Ecto neural progenitor cell (in vitro differentiated cells): ENCODE measurements at places on chromosomes 11 and 22.

- no peak for DNase-seq
Measured at GRCh38 chr11:104095791-104096190, 59.4 kb downstream of the DDI1 start.

DNA sequence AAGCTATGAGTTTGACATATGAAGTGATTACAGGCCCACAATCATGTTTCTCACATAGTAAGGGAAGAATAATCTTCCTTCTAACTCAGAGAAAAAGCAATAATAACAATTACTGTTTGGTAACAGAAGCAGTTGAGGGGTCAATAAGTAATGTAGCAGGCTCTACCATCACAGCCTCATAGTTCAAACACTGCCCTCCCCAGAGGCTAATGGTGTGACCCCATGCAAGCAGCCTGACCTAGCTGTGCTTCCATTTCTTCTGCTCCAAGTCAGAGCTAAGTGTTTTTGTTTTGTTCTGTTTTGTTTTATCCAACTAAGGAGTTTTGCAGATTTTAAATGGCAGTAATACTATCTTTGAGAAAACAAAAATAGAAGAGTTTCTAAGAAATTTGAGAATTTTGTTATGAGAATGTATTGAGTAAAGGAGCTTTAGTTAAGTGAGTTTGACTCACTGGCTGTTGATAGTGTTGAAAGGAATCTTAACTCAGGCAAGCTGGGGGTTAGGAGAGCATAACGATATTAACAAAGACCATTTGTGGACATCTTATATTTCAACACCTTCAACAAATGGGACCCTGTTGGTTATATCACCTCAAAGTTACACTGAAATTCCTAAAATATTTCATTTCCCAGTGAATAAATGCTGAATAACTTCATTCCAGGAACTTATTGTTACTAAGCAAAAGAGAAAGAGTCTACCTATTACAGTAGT is 48.5 kb downstream of the GUCY1A2 start:
- DNase-seq = no peak

DNA sequence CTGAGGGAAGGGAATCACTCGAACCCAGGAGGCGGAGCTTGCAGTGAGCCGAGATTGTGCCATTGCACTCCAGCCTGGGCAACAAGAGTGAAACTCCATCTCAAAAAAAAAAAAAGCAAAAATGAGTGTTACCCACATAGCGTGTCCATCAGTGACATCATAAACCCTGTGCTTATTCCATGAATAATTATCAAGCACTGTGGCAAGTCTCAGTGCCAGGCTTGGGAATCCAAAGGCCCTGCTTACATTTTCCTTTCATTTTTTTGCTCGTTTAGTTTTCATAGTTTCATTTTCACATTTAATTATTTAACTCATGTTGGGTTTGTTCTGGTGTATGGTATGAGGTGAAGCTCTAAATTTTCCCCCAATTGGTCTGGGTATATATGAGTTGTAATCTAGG is 46.5 kb downstream of the NEU3 start:
- DNase-seq = no peak

- no peak for DNase-seq
Measured at GRCh38 chr11:60221181-60221580, 21.8 kb downstream of the MS4A4E start.

DNA sequence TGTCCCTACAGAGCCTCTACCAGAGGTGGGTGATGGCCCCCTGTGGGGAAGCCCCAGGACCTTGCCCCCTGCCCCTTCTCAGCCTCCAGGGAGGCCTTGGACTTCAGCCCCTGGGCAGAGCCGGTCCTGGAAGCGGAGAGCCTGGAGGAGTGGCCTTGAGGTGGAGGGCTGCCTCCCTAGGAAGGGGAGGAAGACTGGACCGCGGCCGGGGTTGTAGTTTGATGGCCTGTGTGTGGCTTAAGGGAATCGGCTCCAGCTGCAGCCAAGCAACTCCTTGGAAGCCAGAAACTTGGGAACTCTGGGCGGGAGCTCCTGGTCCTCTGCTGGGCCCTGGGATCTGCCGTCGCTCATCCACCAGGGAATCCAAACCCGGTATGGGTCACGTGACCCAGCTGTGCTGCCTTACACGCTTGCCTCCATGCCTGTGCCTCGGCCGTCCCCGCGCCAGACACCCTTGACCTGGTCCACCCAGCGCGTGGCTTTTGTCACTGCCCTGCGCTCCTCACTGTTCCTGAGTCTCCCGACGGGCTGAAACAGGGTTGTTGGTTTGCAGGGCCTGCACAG is 23.5 kb upstream of the ARHGAP8 start:
- DNase-seq = no peak

DNA sequence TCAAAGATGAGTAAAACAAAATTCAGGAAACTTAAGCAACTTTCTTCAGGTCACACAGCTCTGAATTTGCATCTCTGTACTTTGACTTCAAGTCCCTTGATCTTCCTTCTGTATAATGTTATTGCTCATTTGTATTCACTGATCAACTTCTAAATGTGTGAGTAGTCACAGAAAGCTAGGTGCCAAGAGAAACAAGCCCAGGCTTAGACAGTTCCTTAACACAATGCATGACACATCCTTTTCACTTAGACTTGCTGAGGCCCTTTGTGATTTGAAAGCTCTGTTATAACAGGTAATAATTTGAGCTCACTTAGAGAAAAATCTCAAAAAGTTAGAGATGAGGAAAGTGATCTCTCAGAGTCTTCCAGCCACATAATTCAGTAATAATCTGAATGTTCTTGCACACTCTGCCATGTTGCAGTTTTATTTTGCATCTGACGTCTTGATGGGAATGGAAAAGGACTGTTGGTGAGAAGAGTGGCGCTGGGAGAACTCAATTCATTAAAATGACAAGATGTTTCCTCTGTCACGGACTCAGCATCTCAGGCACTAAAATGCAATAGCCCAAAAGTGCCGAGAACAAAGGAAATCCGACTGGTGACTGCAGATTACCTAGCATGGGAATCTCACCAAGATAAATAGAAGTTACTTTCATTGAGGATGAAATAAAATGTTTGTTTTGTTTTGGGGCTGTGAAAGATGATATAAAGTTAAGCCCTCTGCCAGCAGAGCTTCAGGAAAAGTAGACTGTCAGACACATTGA is 665.3 kb downstream of the OPCML start:
- DNase-seq = no peak

DNA sequence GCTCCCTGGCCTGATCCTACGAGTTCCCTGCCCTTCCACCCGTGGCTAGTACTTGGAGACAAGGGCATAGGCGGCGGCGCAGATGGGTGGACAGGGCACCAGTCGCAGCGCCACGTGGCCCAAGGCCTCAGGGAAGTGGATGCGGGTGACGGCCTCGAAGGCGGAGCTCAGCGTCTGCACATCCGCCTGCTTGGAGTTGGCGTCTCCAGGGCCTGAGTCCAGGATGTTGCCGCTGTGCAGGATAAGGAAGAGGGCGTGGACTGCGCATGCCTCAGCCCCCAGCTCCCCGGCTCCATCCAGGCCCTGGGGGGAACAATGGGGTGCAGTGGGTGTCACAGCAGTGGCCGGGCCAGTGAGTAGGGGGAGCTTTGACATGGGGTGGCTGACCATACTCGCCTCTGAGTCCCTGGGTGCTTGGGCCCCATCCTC is 6.6 kb downstream of the PITPNM1 start:
- DNase-seq = no peak

DNA sequence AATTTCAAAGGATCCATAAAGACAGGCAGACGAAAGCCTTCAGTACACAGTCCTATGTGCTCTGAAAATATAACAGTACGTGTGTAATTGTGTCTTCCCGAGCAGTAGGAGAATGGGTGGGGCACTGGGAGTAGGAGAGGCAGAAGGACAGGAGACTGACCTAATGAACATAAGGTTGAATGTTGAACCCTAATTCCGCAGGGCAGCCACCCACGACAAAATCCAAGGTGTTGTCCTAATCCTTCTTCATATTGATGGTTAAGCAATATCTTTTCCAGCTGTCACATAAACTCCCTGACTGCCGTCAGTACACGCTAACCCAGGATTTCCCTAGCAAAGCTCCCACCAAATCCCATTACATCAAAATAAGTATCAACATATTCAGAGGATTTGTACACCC is 34.5 kb downstream of the SPATA19 start:
- DNase-seq = no peak

DNA sequence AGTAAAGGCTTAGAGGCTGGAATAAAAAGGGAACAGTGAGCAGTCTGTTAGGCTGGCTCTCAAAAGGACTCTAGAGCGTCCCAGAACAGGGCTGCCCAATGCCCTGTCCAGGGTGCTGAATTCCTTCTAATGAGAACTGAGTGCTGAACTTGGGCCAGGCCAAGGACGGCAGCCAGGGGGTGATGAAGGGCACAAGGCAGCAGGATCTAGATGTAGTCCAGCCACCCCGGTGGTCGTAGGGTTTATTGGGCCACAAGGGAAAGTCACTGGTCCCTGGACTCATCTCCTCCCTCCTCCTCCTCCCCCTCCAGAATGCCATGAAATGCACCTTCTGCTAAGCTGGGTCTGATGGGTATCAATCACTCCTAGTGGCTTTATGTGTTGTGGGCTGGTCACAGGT is 19.2 kb downstream of the NPTXR start:
- peak; percentile 89 for DNase-seq

GRCh38 chr11:98600786-98601773 is 419.7 kb upstream of the CNTN5 start:
- no peak for DNase-seq

GRCh38 chr22:45804986-45805325 is 133.3 kb downstream of the ATXN10 start:
- DNase-seq = no peak

- DNase-seq = no peak
Measured at GRCh38 chr11:13354335-13354734, 76.7 kb downstream of the BMAL1 start.

- DNase-seq = no peak
Measured at GRCh38 chr11:2835296-2835695, 50.3 kb downstream of the CDKN1C start.

GRCh38 chr22:48750826-48751440 is 1076.7 kb downstream of the BRD1 start:
- peak; percentile 32 for DNase-seq

- peak; percentile 47 for DNase-seq
Measured at GRCh38 chr22:34160141-34160783, 240.0 kb upstream of the LARGE1 start.

GRCh38 chr11:12922980-12923507 is 86.1 kb upstream of the RASSF10 start:
- DNase-seq = no peak

DNA sequence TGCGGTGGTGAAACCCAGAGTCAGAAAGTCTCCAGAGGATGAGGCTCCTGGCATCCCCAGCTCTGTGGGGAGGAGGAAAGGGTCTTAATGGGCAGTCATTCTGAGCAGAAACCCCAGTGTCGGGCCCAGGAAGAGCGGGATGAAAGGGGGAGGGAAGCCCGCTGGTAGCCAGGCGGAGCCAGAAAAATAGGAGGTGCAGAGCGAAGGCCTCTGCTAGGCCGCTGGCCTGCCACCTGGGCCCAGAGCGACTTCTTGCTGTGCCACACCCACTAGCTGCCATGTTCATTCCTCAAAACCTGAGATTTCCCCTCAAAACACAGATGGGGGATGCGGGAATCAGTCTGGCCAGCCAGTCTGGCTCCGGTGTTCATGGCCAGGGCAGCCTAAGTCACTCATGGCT is 650 bp upstream of the POU2AF3 start:
- no peak for DNase-seq

DNA sequence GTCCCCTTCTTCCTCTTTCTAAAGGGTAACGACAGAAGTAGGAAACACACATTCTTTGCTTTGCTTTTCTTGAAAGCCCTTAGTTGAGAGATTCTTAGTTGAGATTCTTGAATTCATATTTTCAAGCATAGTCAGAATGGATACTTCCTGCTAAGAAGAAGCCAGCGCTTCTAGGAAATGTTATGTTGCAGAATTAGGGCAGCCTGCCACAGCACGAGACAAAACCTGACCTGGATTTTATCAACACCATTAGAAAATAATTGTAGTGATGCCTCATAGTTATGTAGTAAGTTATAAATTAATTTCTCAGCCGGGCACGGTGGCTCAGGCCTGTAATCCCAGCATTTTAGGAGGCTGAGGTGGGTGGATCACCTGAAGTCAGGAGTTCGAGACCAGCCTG is 37.9 kb upstream of the NUP160 start:
- no peak for DNase-seq

GRCh38 chr11:11752679-11753078 is 89.1 kb upstream of the USP47 start:
- DNase-seq = no peak

DNA sequence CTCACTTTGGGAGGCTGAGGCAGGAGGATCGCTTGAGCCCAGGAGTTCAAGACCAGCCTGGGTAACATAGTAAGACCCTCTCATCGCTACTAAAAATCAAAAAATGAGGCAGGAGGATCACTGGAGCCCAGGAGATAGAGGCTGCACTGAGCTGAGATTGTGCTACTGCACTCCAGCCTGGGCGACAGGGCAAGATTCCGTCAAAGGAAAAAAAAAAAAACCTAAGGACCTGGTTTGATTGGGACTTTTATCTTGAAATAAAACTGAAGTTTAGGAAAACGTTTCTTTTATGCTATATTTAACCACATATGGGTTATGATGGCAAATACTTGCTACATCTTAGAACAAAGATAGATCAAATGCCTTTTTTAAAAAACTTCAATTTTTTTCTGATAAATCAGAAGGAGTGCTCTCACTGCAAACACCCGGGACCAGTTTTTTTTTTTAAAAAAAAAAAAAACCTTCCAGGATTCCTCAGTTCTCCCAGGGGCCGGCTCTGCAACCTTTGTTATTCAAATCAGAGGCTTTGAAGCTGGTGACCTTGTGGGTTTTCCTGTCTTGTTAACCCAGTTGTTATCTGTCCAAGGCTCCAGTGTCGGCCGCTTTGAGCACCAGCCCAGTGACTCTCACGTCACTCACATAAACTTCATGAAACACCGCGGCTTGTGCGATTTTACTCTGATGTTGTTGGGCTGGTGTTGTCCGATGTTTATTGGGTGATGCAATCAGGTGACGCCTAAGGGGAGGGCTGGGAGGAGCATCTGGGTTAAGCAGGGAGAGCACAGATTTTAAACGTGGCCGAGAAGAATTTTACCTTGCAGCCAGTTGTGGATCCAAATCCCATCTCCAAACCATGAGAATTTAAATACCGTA is 24.7 kb upstream of the SLC22A12 start:
- DNase-seq = peak; percentile 84

DNA sequence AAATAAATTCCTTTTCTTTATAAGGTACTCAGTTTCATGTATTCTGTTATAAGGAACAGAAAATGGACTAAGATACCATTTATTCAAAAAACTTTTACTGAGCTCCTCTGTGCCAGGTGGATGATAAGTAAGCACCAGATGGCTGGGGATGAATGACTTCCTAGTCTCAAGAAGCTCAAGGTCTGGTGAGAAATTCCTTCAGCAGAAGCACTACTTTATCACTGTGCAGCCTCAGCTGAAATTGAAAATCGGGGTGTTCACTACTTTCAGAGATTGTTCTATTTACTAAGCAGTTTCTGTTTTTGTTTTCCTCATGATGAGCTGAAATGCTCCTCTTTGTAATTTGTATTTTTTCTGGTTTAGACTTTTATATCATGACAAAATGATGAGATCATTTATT is 7.8 kb downstream of the LDHAL6A start:
- DNase-seq = no peak

GRCh38 chr11:45688472-45689033 is 23.1 kb upstream of the CHST1 start:
- DNase-seq = no peak

- DNase-seq = no peak
Measured at GRCh38 chr11:127492029-127492428, 491.5 kb upstream of the KIRREL3 start.
